Mucosa of gallbladder (tissue), 1 donor: ENCODE measurements at places on chromosomes 1 and 21.

GRCh38 chr1:10694274-10694632 is 102.2 kb downstream of the CASZ1 start:
- DNase-seq, result no peak

- DNase-seq, result no peak
These were observed 9.1 kb downstream of the PLA2G4A start for GRCh38 chr1:186837806-186838205.

GRCh38 chr21:39003982-39004633 is 179.1 kb downstream of the PSMG1 start:
- DNase-seq, result no peak

GRCh38 chr1:204222764-204223055 is 8.9 kb upstream of the GOLT1A start:
- DNase-seq, result no peak

GRCh38 chr1:7007902-7008301 is 222.6 kb downstream of the CAMTA1 start:
- no peak for DNase-seq

DNA sequence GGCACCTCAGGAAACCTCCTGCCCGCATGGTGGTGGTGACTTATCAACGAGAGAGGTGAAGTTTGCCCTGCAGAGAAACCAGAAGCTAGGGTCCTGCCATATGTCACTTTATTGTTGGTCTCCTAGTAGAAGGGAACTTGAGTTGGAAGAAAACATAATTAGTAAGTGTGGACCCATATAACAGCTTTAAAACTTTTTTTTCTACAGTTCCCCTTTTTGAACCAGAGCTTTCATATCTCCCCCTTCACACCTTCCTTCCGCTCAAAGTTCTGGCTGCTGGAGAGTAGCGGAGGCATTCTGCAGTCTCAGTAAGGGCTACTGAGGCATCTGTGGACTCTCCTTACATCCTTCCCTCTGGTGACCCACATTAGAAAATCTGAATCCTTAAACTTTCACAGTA is 48.9 kb downstream of the PHC2 start:
- DNase-seq, result no peak
